WERI-Rb-1 (cell line): ENCODE measurements at places on chromosomes 12 and 14.

DNA sequence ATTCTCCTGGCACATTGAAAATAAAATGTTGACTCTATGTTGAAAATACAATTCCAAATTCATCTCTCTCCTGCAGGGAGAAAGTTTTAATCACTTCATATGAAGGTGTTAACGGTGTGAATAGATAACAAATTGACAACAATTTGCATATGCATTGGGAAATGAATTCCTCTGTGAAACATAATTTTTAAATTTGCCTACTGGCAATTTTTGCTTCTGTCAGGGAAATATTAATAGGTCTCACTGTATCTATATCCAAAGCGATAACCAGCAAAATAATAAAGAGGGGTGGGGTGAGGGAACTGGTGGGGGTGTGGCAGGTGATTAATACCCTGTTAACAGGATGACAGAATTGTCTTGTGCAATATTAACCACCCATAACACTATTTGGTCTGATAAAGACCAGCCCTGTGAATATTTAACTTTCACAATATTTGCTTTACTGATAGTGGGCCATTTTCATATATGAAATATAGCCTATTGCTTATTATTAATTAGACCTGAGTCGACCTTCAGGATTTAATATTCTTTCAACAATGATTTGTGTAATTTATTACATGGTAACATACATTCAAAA lies 239.0 kb upstream of the SSTR1 start:
- no peak for DNase-seq

- DNase-seq: peak; percentile 55
Measured at GRCh38 chr12:29992366-29992765, 208.6 kb upstream of the TMTC1 start.

- DNase-seq: no peak
Measured at GRCh38 chr12:20778969-20779368, 31.5 kb upstream of the SLCO1B3 start.

DNA sequence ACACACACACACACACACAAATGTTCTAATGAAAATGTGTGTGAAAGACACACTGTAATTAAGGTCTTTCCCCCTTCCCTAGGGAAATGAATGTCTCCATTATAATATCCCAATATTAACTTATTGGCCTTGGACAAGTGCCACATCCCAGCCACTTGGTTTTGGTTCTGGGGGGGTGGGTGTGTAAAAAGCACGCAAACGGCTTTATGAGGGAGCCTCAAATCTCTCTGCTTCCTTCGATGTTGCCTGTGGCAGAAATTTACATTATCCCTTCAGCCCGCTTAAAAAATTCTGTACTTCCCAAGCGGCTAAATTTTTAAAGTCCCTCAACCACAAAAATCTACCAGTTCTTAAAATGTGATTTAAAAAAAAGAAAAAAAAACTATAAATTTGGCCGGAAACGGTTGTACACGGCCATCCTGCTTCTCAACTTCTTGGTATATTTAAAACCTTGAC lies 432 bp downstream of the C14orf93 start:
- no peak for DNase-seq

DNA sequence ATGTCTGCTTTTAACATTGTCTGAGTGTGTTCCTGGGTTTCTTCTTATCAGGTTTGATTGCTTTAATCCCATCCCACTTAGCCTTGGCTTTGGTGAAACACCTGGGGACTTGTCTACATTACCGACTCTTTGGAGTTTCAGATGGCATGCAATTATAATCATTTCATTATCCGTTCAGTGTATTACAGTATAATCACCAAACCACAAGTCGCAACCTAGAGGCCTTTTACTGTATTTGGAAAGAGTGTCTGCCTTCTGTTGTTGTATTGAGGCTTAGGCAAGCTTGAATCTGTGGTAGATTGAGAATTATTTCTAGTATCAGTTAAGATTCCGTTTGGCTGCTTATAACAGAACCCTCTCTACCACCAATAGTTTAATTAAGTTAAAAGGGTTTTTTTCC lies 103.9 kb downstream of the TGFB3 start:
- peak; percentile 42 for DNase-seq

DNA sequence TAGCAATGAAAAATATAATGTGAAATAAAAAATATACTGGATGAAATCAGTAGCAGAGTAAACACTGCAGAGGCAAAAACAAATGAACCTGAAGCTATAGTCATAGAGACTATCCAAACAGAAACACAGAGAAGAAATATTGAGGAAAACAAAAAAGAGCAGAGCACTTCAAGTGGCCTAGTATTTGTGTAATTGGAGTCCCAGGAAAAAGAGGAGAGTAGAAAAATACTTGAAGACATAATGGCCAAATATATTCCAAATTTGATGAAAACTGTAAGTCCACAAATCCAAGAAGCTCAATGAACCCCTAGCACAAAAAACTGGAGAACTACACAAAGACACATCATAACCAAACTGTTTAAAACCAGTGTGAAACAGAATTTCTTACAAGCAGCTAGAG lies 37.2 kb upstream of the CTDSP2 start:
- no peak for DNase-seq
